ENCODE measurements at places on chromosomes 6 and 20. TPM values are rescaled to one million over a fixed set of nuclear protein-coding genes. Genes with fewer than 3 reads are reported as not detected.

The SALL4 gene
- 1.6 TPM for total RNA-seq

- DNase-seq = no peak
- H3K4me1 ChIP-seq = peaks cover 23% of the 10 kb centered on the region
- H3K27ac ChIP-seq = no peak overlapping the region
- peak overlapping the region; percentile 66 for H3K4me3 ChIP-seq
These were observed 1.4 kb downstream of the AHCY start for GRCh38 chr20:34301587-34302311.

The GGTLC1 gene
- total RNA-seq = 3.4 TPM

The GPX5 gene
- total RNA-seq = not detected

DNA sequence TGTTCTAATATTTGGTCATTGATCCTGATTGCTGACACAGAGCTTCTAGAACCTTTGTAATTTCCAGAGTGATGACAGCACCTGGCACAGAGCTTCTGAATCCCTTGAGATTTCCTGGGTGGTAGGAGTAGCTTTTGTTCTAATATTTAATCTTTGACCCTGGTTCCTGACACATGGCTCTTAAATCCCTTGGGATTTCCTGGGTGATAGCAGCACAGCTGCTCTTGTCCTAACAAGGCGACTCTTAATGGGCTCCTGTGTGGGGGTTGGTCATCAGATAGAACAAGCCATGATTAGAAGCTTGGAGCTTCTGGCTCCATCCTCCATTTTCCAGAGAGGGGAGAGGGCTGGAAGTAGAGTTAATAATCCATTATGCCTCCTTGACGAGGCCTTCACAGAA lies 18.4 kb downstream of the GMPR start:
- H3K36me3 ChIP-seq = no peaks in the 10 kb centered on the region
- H3K4me1 ChIP-seq = no peaks in the 10 kb centered on the region
- no peaks in the 10 kb centered on the region for H3K27me3 ChIP-seq
- no peak overlapping the region for H3K4me3 ChIP-seq

DNA sequence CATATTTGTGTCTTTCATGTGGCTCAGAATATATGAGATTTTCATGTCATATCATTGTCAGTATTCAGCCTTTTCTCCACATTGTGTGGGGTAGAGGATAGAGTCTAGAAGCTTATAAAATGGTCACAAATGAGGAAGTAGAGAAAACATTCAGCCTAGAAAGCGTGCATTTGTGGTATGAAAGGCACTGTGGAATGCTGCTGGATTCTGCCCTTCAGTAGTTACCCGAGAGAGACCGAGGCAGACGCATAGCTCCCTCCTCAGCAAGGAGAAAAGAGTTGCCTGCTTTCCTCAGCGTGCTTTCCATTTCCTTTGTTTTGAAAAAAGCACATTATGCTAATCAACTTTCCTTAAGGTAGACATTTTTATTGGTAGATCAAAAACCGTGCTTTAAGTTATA lies 28.7 kb downstream of the MYB start:
- no peaks in the 10 kb centered on the region for H3K27me3 ChIP-seq
- no peaks in the 10 kb centered on the region for H3K36me3 ChIP-seq
- no peak for DNase-seq
- H3K27ac ChIP-seq = no peak overlapping the region

DNA sequence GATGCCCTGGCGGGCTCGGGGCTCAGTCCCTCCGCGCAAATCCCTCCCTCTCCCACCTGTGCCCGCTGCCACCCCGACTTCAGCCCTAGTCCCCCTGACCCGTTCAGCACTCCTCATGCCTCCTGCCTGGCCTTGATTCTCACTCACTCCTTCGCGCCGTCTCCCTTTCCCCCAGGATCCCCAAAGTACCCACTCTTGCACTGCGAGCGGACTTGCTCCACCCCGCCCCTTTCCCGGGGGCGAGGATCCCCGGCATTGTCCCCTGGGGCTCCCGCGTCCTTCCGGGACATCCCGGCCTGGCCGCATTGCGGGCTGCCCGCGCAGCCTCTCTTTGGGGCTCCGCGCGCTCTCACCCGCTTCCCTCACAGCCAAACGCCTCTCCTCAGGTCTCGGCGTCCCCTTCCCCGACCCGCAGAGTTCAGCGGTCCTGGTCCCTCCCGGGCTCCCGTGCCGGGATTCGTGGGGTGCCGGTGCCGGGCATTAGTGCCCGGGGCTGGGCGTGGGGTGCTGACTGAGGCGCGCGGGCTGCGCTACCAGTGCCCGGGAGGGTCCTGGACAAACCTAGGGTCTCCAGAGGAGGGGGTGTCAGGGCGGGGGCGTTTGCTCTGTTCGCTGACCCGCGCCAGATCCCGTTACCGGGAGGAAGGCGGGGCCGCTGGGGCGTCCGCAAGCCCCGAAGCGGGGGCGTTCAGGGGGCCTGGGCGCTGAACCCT lies 45.5 kb upstream of the SUPT3H start:
- peaks cover 5% of the 10 kb centered on the region for H3K27me3 ChIP-seq
- DNase-seq = no peak
- H3K36me3 ChIP-seq = no peaks in the 10 kb centered on the region

DNA sequence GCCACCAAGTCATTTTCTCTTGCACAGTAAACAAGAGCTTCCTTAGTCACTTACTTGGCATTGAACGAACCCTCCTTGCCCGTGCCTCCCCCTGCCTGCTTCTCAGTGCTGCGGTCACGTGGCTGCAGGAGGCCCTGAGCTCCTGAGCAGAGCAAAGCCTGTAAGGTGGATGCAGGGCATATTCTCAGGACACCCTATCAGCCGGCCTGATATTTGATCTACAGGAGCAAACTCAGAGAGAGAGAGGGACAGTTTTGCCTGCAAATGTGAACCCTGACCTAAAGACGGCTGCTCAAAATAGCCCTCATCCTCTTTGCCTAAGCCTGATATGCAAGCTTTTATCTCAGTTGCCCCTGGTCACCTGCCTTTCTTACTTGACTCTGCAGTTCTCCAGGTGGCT lies 93.0 kb upstream of the POPDC3 start:
- H3K4me1 ChIP-seq = peaks cover 14% of the 10 kb centered on the region
- peaks cover under 1% of the 10 kb centered on the region for H3K36me3 ChIP-seq
- H3K27me3 ChIP-seq = no peaks in the 10 kb centered on the region
- no peak overlapping the region for H3K4me3 ChIP-seq

DNA sequence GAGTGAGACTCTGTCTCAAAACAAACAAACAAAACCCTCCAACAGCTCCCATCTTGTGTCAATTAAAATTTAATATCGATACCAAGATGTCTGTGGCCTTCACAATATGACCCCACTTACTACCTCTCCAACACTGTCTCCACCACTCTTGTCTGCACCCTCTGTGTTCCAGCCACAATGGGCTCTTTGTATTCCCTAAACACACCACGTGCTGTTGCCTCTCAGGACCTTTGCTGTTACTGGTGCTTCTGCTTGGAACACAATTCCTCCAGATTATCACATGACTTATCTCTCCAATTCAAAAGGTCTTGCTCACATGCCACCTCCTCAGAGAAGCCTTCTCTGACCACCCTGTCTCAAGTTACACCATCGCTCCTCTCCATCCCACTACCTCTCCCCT lies 6.0 kb upstream of the HCK start:
- H3K4me3 ChIP-seq = no peak overlapping the region
- H3K4me1 ChIP-seq = no peaks in the 10 kb centered on the region
- H3K27me3 ChIP-seq = no peaks in the 10 kb centered on the region
- no peak for DNase-seq

The CST5 gene
- total RNA-seq = not detected

DNA sequence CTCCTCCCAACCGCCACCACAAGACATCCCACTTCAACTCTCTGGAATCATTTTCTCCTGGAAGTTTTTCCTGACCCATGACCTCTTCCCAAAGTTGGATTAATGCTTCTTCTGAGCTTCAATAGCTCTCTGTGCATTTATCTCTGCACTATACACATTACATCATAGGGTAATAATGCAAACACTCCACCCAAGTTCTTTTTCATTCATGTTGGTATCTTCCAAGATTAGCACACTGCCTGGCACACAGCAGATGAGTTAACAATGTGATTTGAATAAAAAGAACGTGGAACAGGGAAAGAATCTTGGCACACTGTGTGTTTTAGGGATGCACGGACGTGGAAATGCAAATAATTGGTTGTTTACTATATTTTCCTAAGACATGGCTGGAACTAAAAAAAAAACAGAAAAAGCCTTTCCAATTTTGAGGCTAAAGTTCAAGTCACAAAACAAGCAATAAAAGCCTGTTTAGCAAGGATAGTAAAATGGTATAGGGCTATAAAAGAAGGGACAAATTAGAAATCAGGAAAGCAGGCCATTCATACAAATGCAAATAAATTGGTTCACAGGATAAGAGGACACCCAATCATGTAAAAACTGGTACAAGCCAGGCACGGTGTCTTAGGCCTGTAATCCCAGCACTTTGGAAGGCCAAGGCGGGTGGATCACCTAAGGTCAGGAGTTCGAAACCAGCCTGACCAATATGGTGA lies 1.6 kb upstream of the FAM135A start:
- H3K4me3 ChIP-seq = no peak overlapping the region
- no peaks in the 10 kb centered on the region for H3K27me3 ChIP-seq
- H3K4me1 ChIP-seq = peaks cover 11% of the 10 kb centered on the region
- no peak overlapping the region for H3K27ac ChIP-seq
- no peak for DNase-seq

DNA sequence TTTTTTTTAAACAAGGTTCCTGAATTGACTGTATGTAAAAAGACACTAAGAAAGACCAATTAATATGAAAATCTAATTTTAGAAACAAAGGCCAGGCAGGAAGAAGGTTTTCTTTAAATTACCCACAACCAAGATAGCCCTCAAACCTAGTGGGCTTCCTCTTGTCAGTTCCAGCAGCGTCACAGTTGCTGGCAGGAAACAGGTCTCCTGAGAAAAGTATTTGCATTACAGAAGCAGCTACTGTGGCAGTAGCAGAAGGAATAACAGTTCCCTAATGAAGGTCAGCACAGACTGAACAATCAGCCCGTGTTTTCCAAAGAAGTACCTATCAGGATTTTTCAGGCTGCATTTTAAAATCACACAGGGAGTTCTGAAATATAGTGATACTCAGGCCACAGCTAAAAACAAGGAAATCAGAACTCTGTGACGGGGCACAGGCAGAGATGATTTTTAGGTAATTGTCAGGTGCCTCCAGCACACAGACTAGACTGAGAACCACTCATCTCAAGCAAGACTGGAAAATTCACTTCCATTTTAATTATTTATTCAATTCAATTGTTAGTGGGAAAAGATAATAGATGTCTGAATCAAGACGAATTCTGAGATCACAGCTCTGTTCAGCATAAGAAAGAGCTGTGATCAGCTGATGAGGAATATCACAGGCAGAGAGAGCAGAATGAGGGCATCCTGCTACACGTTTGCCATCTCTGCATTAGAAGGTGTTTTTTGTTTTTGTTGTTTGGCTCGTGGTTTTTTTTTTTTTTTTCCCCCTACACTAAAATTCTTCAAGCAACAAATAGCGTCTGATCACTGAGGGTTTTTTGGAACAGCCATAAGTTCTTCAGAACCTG lies 230.5 kb upstream of the KHDRBS2 start:
- no peak for DNase-seq
- H3K36me3 ChIP-seq = no peaks in the 10 kb centered on the region
- no peaks in the 10 kb centered on the region for H3K27me3 ChIP-seq
- no peak overlapping the region for H3K27ac ChIP-seq
- H3K4me3 ChIP-seq = no peak overlapping the region
- H3K4me1 ChIP-seq = no peaks in the 10 kb centered on the region

DNA sequence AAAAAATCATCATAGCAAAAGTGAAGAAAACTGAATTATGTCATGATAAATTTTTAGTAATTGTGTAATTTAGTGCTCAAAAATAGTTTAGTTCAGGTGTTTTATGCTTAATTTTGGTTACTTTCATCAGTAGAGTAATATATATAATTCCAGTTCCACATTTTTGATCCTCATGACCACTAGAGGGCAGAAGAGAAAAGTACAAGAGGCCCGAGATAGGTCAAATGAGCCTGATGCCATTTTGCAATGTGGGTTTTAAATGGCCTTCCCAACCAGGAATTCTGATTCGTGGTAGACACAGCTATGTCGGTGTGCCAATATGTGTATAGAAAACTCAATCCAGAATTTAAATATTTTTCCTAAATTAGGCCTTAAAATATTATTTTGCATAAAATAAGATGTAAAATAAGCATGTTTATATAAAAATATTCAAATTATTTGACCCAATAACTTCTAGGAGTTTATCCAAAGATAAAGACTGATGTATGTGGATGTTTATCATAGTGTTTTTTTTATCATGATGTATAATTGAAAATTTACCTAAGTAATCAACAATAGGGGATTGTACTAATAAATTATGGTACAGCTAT lies 159.7 kb upstream of the RPS6KA2 start:
- H3K4me1 ChIP-seq = no peaks in the 10 kb centered on the region
- H3K36me3 ChIP-seq = no peaks in the 10 kb centered on the region
- no peak overlapping the region for H3K27ac ChIP-seq
- no peak overlapping the region for H3K4me3 ChIP-seq

- no peaks in the 10 kb centered on the region for H3K36me3 ChIP-seq
- H3K4me3 ChIP-seq = no peak overlapping the region
- H3K27ac ChIP-seq = no peak overlapping the region
- DNase-seq = no peak
- H3K4me1 ChIP-seq = peaks cover 9% of the 10 kb centered on the region
- H3K27me3 ChIP-seq = no peaks in the 10 kb centered on the region
These were observed 179.1 kb downstream of the COL19A1 start for GRCh38 chr6:70045413-70045812.

The SIGLEC1 gene
- 2.1 TPM for total RNA-seq

- no peaks in the 10 kb centered on the region for H3K4me1 ChIP-seq
- no peaks in the 10 kb centered on the region for H3K27me3 ChIP-seq
- no peaks in the 10 kb centered on the region for H3K36me3 ChIP-seq
- H3K4me3 ChIP-seq = no peak overlapping the region
- no peak for DNase-seq
- no peak overlapping the region for H3K27ac ChIP-seq
These were observed 375.4 kb upstream of the RSPO3 start for GRCh38 chr6:126743076-126743475.

The ULBP2 gene
- total RNA-seq = not detected

The TTI1 gene
- 12.2 TPM for total RNA-seq

- H3K4me1 ChIP-seq = no peaks in the 10 kb centered on the region
- H3K4me3 ChIP-seq = no peak overlapping the region
- H3K27ac ChIP-seq = no peak overlapping the region
- no peak for DNase-seq
- no peaks in the 10 kb centered on the region for H3K36me3 ChIP-seq
These were observed 636.1 kb downstream of the KIF16B start for GRCh38 chr20:15937179-15937578.

The SIRPD gene
- total RNA-seq = not detected

The CCN2 gene
- total RNA-seq = 109 TPM

GRCh38 chr6:125300992-125301434 lies 754 bp downstream of the HDDC2 start:
- peak overlapping the region; percentile 79 for H3K27ac ChIP-seq
- peak overlapping the region; percentile 36 for H3K4me3 ChIP-seq
- H3K36me3 ChIP-seq = peaks cover 7% of the 10 kb centered on the region
- no peak for DNase-seq
- no peaks in the 10 kb centered on the region for H3K27me3 ChIP-seq

All from body of pancreas (tissue), 4 donors.